Central memory CD8-positive, alpha-beta T cell (primary cell): ENCODE measurements at places on chromosomes 3 and 15.

DNA sequence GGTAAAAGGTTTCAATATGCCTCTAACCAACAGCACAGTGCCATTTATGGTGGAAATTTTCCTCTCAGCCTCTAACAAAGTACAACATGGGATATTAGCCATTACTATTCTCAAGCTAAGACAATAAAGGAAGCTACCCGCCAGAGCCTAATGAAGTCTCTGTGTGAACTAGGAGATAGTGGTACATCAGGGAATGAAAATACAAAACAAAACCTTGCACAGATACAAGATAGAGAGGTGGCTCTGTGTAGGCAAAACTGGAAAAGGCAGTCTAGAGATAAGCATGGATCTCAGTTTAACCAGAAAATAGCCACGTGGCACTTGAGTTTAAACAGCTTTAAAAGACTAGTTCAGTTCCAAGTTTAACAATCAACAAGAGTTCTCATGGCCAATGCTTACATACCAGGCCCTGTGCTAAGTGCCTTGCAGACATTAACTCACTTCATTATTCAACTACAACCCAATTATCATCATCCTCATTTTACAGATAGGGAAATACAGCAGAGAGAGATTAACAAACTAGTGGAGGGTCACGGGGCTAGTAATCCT is 279.3 kb downstream of the IGSF11 start:
- DNase-seq = no peak

- no peak for DNase-seq
Measured at GRCh38 chr15:97504031-97504792, 456.3 kb upstream of the ARRDC4 start.

DNA sequence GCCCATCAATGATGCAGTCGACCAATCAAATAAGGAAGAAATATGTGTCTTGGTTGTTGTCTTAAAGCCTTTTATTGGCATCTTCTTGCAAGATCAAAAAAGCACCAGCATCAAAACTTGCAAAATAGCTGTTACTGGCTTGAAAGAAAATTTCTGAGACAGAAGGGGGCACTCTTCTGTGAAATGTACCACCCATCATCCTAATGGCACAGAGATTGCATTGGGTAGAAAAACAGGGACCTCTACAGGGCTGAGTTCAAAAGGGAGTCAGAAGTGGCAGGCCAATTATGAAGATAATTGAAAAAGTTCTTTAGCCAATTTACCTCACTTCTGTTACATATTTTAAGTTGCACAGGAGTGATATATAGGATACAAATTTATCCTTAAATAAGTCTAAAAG is 122.3 kb upstream of the GPR149 start:
- DNase-seq = no peak

DNA sequence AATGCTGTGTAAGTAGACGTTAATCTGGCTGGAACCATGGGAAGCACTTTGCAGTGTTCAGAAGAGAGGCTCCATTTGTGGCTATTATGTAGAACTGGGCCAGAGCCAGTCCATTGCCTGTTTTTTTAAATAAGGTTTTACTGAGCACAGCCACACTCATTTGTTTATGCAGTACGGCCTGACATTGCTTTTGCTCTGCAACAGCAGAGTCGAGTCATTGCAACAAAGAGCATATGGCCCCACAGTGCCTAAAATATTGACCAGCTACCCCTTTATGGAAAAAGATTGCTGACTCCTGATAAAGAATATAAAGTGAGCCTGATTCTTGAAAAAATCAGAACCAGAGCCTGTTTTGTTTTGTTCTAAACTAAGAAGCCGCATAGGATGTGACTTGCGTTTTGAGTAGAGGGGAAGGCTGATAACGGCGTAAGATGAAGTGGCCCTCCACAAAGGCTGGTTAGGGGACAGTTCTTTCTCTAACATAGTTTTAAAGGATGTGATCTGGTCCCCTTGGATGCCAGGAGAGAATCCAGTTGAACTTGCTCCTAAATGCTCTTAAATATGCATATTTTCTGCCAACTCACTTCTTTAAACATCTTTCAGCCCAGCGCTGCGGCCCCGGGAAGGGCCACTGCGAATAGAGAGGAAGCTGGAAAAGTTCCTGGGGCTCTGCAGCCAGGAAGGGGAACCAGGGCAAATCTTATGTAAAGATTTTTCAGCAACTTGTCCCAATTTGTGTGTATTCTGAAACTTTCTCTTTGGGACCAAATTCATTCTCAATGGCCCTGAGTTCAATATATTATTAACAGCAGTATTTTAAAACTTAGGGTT is 64.5 kb downstream of the GLDN start:
- DNase-seq = no peak

DNA sequence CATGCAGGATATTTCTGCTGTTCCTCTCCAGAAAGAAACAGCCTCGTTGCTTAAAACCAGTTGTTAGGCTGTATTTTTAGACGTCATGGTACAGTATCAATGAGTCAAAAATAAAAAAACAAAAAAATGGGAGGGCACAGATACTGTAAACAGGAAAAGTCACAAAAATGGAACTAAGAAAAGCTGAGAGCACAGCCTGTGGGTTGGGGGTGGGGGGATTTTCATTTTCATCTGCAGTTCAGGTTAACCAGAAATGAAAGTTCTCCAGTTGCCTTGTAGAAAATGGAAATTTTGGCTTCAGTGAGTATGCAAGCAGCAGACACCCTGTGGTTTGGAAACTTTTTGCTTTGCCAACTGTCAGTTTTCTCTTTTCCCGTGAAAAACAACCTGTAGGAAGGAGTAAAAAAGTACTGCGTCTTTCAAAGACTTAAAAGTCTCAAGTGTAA is 59.0 kb downstream of the FRMD4B start:
- DNase-seq = no peak

- no peak for DNase-seq
Measured at GRCh38 chr3:71454512-71455403, 128.8 kb downstream of the FOXP1 start.

DNA sequence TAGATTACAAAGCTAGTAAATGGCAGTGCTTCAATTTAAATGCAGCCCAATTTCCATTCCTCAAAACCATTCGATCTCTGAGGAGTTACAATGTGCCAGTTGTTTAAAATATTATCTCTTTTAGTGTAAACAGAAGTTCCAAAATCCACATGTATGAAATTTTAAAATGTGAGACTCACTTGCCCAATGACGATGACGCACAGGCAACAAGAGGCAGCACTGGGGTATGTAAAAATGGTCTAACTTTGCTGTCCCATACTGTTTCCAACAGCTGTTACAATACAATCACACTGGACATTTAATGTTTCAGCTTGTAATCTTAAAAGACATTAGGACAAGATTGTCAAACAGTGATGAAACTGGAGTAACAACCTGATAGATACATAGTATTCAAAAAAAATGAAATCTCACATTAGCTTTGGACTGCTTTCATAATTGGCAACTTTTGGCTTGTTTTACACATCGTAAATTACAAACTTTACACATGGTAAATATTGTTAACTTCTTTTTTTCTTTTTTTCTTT is 12.2 kb downstream of the SLTM start:
- DNase-seq = no peak

DNA sequence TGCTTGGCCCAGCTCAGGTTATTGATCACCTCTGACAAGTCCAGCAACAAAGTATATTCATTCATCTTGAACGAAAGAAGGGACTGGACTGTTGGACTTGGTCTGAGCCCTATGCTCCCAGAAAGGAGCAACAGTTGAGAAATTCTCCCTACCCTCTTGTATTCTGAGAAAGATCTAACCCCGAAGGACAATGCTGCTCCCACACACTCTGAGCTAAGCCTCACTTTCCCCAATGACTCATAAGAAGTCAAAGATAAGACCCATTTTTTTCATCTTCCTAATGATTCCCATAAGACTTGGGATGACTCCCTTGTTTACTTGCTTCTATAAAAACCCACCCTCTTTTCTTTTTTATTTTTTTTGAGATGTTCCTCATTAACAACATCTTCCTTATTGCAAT is 549.4 kb upstream of the MDFIC2 start:
- no peak for DNase-seq

GRCh38 chr3:73144276-73144675 is 82.8 kb downstream of the EBLN2 start:
- DNase-seq = no peak

- no peak for DNase-seq
Measured at GRCh38 chr3:185847506-185847905, 22.7 kb upstream of the IGF2BP2 start.

DNA sequence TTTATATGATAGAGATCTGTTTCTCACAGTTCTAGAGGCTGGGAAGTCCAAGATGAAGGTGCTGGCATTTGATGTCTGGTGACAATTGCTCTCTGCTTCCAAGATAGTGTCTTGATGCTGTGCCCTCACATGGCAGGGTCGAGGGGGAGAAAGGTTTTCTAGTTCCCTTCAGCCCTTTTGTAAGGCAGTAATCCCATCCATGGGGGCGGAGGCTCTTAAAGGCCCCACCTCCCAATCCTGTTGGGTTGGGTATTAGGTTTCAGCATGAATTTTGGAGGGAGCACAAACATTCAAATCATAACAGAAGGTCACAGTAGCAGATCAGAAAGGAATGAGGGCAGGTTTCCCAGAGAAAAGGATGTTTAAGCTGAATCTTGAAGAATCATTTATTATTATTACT is 601.7 kb upstream of the ZNF717 start:
- DNase-seq = no peak

DNA sequence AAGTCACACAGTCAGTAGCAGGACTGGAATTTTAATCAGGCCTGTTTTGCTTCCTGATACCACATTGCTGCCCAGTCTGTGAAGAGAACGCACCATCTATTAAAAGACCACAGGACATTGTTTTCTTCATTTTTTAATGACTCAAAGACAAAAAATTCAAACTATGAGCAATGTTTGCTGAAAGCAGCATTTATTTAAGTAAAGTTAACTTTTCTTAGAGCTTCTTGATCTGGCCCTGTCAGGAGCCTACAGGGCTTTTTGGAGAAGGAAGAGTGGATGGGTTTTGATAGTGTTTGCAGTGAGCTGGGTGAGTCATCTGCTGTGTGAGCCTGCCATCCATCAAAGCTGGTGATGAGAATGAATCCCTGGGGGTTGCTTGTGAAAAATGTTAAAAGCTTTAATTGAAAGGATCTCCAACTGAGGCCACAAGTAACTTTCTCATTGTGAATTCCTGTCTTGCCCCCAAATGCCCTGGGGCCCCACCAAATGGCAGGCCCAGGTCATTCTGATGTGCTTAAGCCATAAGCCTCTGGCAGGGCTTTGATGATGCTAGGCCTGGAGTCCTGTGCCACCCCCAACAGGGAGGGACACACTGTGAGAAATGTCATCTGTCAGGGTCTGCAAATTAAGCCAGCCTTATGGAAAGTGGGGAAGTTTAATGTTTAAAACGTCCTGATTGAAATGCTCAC is 136.2 kb upstream of the PFN2 start:
- no peak for DNase-seq

- DNase-seq = no peak
Measured at GRCh38 chr3:131174752-131175151, 148.1 kb downstream of the NEK11 start.

- no peak for DNase-seq
Measured at GRCh38 chr15:80242802-80243201, 9.2 kb downstream of the CTXND1 start.

DNA sequence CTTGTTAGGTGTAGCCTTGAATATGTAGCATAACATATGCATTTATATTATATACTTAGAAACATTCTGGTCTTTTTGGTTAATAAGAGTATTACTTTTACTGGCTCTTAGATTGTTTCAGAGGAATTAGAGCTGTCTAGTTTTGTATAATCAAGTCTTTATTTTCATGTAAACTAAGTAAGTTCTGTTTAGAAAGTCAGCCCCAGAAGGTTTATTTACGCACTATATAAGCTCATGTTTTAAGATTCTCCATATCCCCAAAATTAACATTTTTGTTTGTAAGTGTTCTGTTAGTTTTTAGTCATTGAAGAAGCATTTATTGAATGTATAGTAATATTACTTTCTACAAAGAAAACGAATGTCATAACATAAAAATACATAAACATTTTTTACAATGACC is 158.1 kb downstream of the HCN4 start:
- DNase-seq = no peak

- no peak for DNase-seq
Measured at GRCh38 chr3:129672412-129672811, 65.9 kb upstream of the PLXND1 start.

- DNase-seq = no peak
Measured at GRCh38 chr15:45534821-45535220, 12.3 kb upstream of the SLC30A4 start.

- DNase-seq = no peak
Measured at GRCh38 chr15:43107751-43108150, 1.9 kb upstream of the UBR1 start.

DNA sequence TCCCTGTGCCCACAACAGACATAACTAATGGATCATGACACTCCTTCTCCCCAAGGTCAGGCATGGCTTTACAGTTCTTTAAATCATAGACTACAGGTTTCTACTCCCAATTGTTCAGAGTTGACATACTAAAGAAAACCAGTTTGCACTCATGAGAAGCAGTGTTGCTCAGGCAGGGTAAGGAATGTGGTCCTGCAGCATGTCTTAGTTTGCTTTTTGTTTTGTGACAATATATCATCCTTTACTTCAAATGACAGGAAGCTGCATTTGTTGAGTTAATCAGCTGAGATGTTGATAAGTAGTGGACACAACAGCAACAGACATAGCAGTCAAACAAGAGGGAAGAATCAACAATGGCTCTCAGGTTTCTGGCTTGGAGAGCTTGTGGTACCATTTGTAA is 267.5 kb downstream of the SLCO3A1 start:
- DNase-seq = no peak

DNA sequence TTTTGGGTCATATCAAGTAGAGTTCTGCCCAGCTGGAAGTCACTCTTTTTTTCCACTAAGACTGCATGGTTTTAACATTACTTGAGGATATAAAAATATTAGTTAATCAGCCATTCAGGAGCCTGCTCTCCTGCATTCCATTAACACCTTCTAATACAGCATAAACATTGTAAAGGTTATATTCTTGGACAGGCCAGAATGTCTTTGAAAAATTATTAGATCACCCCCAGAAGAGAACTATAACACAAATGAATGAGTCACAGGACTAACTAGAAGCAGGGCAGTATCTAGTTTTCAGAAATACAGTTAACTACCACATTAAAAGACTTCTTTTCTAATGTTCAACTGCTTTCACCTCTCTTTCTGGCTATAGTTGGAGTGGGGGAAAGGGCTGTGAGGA is 80.9 kb downstream of the THBS1 start:
- DNase-seq = no peak

DNA sequence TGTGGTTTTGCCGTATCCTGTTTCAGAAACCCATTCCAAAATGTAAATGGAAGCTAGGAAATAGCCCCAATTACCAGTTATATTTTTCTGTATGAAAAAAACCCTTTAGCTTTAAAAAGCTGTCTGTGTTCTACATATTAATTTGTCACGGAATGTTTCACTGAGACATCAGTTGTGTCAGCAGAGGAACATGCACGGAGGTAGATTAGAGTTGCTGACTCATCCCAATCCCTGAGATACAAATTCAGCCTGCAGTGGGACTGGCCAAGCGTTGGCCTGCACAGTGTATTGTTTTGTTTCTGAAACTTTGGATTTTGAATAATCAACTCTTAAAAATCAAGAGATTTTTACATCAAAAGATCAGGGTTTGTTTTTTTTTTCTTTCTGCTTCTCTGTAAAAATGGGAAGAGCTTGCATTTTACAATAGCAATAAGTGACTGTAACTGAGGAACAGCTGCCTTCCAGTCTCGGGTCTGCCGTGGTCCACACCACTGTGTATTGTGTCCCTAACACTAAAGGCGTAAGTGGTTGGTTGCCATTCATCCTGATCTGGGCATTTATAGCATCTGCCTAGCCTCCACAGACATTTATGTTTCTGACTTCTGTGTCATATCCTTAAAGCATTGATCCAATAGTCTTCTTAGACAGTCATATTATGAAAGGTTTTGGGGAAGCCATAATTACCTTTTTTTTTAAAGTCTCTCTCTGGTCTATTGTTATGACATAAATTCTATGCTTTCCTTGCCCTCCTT is 218.1 kb downstream of the ADAMTSL3 start:
- DNase-seq = no peak

GRCh38 chr15:66774001-66774814 is 72.2 kb downstream of the SMAD6 start:
- no peak for DNase-seq
